ENCODE measurements at places on chromosomes 5 and 9.

- no peak for DNase-seq
Observed at GRCh38 chr5:469752-470483, 26.9 kb downstream of the EXOC3 start.

DNA sequence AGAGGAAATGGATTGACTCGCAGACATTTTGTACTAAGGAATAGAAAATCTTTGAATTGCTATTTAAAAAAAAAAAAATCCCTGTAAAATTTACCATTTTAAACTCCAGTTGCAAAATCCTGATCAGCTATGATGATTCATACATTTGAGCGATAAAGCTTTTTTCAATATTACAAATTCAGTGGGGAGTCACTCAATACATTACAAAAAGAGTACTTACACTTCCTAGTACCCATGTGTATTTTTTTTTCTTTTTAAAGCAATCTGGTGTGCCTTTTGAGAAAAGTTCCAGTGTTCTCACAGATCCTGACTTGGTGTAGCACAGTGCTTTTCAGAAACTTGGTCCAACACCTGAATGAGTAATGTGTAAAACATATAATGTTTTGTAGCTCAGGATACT, 54.3 kb downstream of the PIK3R1 start:
- no peak for DNase-seq

GRCh38 chr5:41793141-41793770, 77.0 kb downstream of the OXCT1 start:
- DNase-seq, result no peak

DNA sequence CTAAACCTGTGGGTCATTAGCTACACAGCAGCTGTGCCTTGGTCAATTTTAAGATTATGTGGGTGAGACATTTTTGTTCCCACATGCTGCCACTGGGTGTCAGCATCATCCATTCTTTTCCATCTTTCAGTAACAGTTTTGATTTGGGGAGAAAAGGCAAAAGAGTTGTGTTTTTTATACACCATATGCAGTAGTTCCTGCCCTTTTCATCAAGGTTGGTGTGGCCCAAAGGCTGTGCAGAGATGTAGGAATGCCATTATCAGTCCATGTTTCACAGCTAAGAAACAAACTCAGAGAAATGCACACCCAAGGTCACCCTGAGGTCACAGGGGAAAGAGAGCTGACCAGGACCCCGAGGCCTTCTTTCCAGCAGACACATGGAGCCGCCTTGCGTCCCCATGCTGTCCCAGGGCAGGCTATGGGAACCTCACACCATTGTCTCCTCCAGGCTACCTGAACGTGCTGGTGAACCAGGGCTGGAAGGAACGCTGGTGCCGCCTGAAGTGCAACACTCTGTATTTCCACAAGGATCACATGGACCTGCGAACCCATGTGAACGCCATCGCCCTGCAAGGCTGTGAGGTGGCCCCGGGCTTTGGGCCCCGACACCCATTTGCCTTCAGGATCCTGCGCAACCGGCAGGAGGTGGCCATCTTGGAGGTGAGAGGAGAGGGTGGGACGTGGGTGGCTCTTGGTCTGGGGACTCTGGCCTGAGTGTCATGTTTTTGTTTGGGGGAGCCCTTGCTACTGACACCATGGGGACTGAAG, 27.8 kb upstream of the GRPEL2 start:
- peak; percentile 34 for DNase-seq

GRCh38 chr5:40717281-40717680, 37.6 kb downstream of the PTGER4 start:
- DNase-seq, result no peak

- no peak for DNase-seq
Observed at GRCh38 chr9:9752722-9753121, 860.1 kb downstream of the PTPRD start.

DNA sequence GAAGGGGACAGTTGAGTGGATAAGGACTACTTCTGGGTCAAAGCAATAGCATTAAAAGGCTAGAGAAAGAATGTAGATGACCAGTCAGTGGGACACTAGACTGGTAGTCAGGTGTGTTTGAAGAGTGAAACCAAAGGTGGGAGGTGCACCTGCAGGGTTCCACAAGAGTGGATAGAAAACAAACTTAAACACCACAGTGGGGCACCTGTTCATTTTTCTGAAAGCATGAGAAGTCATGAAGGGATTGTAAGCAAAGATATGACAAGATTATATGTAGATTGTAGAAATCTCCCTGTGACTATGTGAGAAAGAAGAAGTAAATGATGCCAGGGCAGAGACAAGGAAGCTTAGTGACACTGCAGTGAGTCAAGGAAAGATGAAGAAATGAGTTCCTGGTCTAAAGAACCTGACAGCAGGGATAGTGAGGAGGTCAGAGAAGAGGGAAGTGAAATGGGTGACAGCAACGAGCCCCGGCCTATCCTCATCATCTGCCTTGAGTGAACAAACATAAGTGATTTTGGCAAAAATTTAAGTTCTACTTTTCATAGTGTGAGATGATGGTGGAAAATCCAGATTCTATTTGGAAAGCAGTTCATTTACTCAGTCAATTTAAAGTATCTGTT, 296.9 kb downstream of the TLE4 start:
- DNase-seq, result no peak

DNA sequence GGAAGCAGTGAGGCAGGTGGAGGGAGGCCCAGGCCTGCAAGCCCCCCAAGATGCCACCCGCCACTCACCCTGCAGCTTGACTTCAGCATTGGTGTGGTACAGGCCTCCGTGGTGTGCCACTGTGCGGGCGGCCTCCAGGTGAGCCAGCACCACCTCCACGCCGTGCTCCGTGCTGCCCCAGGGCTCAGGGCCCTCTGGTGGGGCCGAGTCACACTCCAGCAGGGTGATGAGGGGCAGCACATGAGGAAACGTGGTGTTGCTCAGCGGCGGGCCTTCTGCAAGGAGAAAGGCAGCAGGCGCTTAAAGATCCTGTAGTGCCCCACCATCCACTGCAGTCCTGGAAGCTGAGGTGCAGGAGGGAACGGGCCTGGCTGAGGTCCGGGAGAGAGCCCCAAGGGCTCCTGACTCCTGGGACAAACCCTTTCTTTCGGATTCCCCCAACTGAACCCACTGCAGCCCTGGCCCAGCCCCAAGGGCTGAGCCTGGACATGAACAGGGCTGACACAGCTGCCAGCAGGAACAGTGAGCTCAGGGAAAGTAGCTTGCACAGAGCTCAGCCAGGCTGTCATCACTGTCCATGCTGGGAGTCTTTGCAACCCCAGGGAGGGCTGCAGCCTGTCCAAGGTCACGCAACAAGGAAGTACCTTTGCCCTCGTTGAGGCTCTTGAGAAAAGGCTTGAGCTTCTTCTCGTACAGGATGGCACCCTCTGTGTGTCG, 4.7 kb upstream of the TOR2A start:
- DNase-seq, result no peak

- DNase-seq, result no peak
Observed at GRCh38 chr9:129037767-129038098, 1.3 kb downstream of the MIGA2 start.

- DNase-seq, result no peak
Observed at GRCh38 chr9:121354141-121354540, 15.9 kb downstream of the STOM start.

GRCh38 chr9:126398403-126399058, 71.9 kb downstream of the MVB12B start:
- peak; percentile 88 for DNase-seq

GRCh38 chr9:79015951-79016350, 555.8 kb upstream of the TLE4 start:
- no peak for DNase-seq

DNA sequence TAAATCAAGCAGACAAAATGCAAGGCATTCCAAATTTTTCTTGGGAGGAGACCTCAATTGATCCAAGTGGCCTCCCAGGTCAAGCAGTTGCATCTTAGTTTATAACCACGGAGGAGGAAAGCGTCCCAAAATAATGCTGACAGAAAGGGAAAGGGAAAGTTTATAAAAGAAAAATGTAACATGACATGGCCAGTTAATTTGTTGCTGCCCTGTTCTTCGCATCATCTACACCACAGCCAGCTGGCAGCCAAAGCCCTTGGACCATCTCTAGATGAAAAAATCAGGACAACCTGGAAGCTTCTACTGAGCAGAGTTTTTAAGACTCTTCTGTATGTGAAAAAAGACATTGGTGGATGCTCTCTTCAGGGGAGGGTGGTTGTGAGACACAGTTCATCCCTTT, 128.8 kb upstream of the FBXL7 start:
- no peak for DNase-seq

- DNase-seq, result no peak
Observed at GRCh38 chr9:94286116-94286515, 27.0 kb downstream of the ZNF169 start.

DNA sequence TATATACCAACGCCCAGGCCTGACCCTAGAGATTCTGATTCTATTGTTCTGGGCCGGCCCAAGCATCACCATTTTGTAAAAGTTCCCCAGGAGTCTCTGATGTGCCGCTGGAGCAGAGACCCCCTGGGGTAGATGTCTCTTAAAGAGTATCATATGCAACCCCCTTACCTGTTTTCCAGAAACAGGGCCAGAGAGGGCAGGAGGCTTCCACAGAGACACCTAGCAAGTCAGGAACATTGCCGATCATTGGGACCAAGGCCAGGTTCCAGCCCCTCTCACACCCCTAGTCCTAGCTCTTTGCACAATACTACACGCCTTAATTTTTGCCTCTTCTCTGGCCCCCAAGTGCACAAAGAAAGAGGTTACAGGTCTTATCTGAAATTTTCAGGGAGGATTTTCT, 63.8 kb downstream of the TMOD1 start:
- no peak for DNase-seq

DNA sequence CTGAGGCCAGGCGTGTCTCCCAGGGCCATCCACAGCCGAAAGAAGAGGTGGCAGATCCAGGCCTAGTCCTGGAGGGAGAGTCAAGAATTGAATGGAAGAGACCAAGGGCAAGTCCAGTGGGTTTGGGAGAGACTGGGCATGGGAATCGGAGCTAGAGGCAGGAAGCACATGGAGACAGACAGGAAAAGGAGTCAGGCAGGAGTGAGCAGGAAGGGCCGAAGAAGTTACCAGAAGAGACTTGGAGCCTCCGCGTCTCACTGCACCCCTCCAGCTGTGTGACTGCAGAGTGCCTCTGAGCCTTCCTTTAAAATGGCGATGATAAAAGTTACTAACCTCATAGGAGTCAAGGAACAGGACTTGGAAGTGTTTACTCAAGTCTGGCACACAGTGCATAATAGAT, 64.4 kb upstream of the ANGPTL2 start:
- no peak for DNase-seq

DNA sequence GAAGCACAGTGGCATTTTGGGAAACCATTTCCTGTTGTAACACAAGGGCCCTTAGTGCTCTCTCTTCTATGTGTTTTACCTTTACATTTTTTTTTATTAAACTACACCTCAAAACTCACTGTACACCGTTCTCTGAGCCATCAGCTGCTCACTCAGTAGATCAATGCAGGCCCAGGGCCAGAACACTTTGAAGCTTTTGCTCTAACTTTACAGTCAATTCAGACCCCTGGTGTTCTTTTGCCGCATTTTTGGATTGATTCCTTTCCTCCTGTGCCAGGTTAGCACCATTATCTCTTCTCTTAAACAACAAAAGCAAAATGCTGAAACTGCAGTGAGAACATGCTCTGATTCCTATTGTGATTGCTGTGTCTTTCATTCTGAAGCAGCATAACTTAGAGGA, 269.8 kb upstream of the RGMB start:
- DNase-seq, result no peak

DNA sequence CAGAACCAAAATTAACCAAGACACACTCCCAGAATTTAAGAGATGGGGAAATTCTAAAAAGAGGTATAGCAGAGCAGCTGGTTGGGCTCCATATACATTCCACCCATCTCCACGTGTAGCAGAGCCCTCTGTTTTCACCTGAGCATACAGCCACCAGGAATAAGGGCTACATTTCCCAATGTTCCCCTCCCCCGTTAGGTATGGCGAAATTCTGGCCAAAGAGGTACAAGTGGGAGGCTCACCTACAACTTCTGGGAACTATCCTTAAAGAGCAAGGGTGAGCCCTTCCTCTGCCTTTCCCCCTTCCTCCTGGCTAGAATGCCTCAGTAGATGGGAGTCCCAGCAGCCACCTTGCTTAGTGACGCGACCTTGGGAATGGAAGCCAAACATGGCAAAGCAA, 5.3 kb upstream of the SAP30L start:
- DNase-seq, result no peak

DNA sequence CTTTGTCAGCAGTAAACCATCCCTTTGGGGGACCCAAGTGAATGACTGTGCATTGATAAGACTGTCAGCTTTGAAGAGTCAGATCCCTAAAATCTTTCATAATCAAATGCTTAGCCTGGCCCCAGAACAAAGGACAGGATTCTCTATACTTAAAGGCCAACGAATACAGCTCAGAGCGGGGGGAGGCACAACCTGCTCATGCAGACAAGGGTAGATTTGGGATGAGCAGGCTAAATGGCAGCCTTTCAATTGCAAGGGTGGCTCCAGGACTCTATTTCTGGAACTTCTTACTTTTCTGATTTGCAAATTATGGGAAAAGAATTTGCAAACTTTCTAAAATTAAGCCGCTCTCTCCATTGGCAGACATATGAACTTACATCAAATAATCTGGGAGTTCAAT, 66.4 kb downstream of the ELL2 start:
- DNase-seq, result no peak

- DNase-seq, result no peak
Observed at GRCh38 chr9:126218359-126219125, 108.1 kb upstream of the MVB12B start.

- no peak for DNase-seq
Observed at GRCh38 chr9:73474002-73474600, 322.4 kb downstream of the ANXA1 start.

- no peak for DNase-seq
Observed at GRCh38 chr5:59873113-59873512, 20.4 kb downstream of the PDE4D start.

DNA sequence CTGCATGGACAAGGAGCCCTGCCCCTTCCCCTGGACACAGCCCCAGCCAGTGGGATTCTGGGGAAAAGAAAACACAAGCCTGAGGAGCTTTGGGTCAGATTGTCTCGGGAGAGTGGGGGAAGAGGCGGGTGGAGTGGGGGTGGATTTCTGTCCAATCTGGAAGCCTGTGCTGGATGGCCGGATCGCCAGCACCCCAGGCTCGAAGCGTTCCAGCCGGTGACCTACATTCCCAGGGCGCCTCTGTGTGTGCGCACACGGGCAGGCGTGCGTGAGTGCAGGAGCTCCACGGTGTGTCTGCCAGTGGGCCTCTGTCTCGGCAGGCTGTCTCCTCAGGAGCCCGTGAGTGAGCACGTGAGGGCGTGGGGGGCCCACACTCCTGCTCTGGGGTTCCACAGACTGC, 74.3 kb upstream of the DAB2IP start:
- DNase-seq, result no peak

- DNase-seq, result no peak
Observed at GRCh38 chr9:96441798-96442445, 8.0 kb upstream of the HABP4 start.

DNA sequence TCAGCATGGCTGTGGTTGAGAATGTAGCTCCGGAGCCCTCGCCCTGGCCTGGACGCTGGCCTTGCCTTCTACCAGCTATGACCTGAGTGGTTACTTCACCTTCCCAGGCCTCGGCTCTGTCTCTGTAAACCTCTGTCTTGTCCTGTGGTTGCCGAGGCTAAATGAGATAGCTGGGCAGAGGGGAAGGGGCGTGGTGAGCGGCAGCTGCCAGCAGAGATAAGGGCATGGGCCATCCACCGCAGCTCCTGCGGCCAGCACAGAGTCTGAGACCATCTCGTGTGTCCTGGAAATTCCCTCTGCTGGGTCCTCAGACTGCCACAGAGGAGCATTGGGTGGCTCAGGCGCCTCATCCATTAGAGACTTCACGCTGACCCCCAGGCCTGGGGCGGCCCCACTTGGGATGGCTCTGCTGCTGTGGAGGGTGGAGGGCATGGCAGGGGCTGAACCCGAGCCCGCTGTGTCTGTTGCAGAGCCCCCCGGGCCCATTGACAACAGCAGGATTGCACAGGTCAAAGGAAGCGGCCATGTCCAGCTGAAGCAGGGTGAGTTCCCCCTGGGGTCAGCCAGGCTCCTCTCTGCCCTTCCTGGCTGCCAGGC, 43.9 kb downstream of the USP20 start:
- DNase-seq, result no peak
